ENCODE measurements at places on chromosomes 2 and 18.

DNA sequence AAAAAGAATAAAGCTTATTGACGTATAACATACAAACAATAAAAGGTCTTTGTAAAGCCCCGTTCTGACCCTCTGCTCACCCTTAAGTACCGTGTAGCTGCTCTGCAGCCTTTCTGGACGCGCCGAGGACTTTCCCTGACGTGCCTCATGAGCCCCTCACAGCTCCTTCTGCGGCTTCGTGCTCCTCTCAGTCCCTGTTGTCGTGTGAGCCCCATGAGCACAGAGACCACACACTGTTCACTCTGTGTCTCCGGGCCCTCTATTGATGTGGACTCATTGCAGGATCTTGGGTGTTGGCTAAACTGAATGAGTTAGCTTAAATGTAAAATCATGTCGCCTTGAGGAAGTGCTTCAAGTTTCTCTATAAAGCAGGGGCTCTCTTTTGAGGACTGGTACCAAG is 43.6 kb upstream of the INHBB start:
- DNase-seq, result no peak
- H3K27ac ChIP-seq, result no peak overlapping the region
- no peaks in the 10 kb centered on the region for H3K27me3 ChIP-seq
- H3K4me3 ChIP-seq, result no peak overlapping the region
- peaks cover 2% of the 10 kb centered on the region for H3K36me3 ChIP-seq
- H3K4me1 ChIP-seq, result peaks cover 7% of the 10 kb centered on the region

GRCh38 chr18:34651586-34652369 is 58.3 kb upstream of the DTNA start:
- no peaks in the 10 kb centered on the region for H3K27me3 ChIP-seq
- no peak overlapping the region for H3K4me3 ChIP-seq
- H3K36me3 ChIP-seq, result no peaks in the 10 kb centered on the region
- DNase-seq, result no peak
- no peak overlapping the region for H3K27ac ChIP-seq

DNA sequence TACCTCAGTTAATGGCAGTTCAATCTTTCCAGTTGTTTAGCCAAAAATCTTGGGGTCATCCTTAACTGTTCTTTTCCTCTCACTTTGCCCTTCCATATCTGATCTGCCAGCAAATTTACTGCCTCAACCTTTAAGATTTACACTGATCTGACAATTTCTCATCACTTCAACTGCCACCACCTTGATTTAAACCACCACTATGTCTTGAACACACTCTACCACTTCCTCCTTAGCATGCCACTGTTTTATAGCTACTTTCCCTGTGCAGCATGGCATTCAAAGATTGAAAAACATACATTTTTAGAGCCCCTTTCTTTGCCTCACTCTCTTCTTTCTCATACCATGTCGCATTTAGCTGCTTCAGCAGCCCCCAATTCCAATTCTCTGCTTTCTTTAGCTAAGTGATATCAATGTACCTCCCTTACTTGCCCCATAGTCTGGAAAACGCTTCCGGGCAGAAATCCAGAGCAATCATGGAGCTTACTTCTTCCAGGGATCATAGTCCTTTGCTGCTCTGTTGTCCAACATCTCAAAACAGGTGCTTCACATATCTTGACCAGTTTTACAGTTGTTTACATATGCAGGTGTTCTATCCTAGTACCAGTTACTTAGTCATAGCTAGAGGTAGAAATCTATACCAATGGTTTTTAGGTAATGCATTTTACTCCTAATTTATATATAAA is 10.9 kb downstream of the PGAP1 start:
- DNase-seq, result no peak
- H3K27ac ChIP-seq, result no peak overlapping the region
- no peaks in the 10 kb centered on the region for H3K36me3 ChIP-seq
- H3K4me3 ChIP-seq, result no peak overlapping the region
- H3K4me1 ChIP-seq, result peaks cover 12% of the 10 kb centered on the region

GRCh38 chr2:20568501-20569463 is 82.1 kb downstream of the HS1BP3 start:
- H3K27ac ChIP-seq, result no peak overlapping the region
- no peak overlapping the region for H3K4me3 ChIP-seq
- DNase-seq, result no peak
- no peaks in the 10 kb centered on the region for H3K36me3 ChIP-seq

DNA sequence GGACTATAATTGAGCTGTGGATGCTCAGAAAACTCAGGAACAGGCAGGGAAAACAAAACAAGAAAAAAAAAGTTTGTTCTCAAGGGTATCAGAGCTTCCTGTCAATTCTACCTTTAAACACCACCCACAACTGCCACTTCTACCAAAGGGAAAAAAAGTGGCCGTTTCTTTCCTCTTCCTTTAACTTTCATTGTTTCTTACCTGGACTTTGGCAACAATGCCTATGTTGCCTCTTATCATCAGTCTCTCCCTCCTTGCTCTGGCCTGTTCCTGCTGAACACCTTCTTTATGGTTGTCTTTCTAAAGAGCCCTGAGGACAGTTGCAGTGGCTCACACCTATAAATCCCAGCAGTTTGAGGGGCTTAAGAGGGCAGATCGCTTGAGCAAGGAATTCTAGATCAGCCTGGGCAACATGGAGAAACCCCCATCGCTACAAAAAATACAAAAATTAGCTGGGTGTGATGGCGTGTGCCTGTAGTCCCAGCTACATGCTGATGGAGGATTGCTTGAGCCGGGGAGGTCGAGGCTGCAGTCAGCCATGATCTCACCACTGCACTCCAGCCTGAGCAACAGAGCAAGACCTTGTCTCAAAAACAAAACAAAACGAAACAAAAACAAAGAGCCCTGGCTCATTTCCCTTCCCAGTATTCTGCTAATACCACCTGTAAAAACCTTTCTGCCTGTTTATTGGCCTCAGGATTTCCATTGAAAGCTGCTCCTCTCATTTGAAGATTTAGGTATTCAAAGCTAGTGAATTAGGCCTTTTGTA is 18.0 kb upstream of the NR4A2 start:
- H3K27ac ChIP-seq, result no peak overlapping the region
- H3K36me3 ChIP-seq, result no peaks in the 10 kb centered on the region
- H3K4me1 ChIP-seq, result no peaks in the 10 kb centered on the region

- no peaks in the 10 kb centered on the region for H3K27me3 ChIP-seq
- no peaks in the 10 kb centered on the region for H3K36me3 ChIP-seq
- DNase-seq, result no peak
- H3K4me1 ChIP-seq, result no peaks in the 10 kb centered on the region
- H3K4me3 ChIP-seq, result no peak overlapping the region
These were observed 28.3 kb downstream of the MCFD2 start for GRCh38 chr2:46887028-46887885.

- no peak for DNase-seq
- H3K4me3 ChIP-seq, result no peak overlapping the region
These were observed 115.1 kb upstream of the FAM136A start for GRCh38 chr2:70417011-70417410.

GRCh38 chr2:174617120-174617519 is 19.5 kb upstream of the WIPF1 start:
- no peaks in the 10 kb centered on the region for H3K27me3 ChIP-seq
- peaks cover 40% of the 10 kb centered on the region for H3K36me3 ChIP-seq
- peaks cover 67% of the 10 kb centered on the region for H3K4me1 ChIP-seq
- H3K27ac ChIP-seq, result peak overlapping the region; percentile 47
- no peak for DNase-seq
- no peak overlapping the region for H3K4me3 ChIP-seq

GRCh38 chr2:139946690-139947089 is 1166.5 kb upstream of the NXPH2 start:
- DNase-seq, result no peak
- no peak overlapping the region for H3K4me3 ChIP-seq
- H3K27me3 ChIP-seq, result no peaks in the 10 kb centered on the region
- H3K27ac ChIP-seq, result no peak overlapping the region

DNA sequence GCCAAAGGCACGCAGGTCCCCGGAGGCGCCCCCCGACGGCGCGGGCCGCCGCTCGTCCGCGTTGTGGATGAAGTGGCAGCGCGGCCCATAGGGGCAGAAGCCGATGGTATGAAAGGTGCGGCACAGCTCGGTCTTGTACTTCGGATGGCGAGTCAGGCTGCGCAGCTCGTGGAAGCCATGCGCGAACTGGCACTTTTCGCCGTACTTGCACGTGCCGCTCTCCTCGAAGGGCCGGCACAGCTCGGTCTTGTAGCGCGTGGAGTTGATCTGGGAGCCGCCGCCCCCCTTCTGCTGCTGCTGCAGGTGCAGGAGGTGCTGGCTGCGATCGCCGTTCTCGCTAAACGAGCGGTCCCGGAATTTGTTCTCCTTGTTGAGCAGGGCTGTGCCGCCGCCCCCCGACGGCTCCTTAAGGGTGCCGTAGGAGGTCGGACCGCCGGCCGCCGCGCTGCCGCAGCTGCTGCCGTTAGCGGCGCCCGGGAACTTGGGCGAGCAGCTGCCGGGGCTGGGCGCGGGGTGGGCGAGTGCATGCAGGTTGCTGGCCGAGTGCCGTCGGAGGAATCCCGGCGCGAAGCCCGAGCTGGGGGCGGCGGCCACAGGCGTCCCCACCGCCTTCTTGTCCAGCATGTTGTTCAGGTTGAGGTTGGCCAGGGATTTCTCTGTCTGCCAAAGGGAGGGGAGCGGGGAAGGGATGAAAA is 1.2 kb downstream of the ZFP36L2 start:
- H3K36me3 ChIP-seq, result no peaks in the 10 kb centered on the region
- peaks cover 57% of the 10 kb centered on the region for H3K4me1 ChIP-seq
- no peaks in the 10 kb centered on the region for H3K27me3 ChIP-seq
- peak overlapping the region; percentile 82 for H3K4me3 ChIP-seq
- H3K27ac ChIP-seq, result peak overlapping the region; percentile 93

GRCh38 chr2:238963971-238964328 is 116.1 kb downstream of the TWIST2 start:
- H3K36me3 ChIP-seq, result no peaks in the 10 kb centered on the region
- DNase-seq, result no peak
- no peaks in the 10 kb centered on the region for H3K4me1 ChIP-seq
- no peak overlapping the region for H3K4me3 ChIP-seq
- H3K27ac ChIP-seq, result no peak overlapping the region

GRCh38 chr2:217270485-217271121 is 410.7 kb upstream of the TNP1 start:
- no peaks in the 10 kb centered on the region for H3K36me3 ChIP-seq
- no peaks in the 10 kb centered on the region for H3K27me3 ChIP-seq
- no peaks in the 10 kb centered on the region for H3K4me1 ChIP-seq
- no peak for DNase-seq
- no peak overlapping the region for H3K27ac ChIP-seq
- no peak overlapping the region for H3K4me3 ChIP-seq

DNA sequence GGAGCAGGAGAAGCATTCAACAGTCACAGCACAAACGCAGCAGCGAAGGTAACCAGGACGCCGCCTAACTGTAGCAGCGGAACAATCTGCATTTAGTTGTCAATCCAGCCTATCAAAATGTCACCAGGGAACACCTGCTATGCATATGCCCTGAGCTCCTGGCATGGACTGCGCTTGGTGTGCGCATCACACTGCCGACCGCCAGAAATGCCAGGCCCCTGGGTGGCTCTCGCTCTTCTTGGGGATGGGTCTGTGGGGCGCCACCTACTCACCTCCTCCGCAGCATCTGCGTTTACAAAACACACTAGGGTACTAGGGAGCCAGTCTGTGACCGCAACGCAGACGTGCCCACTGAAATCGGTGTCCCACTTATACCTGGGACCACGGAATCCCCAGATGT is 31.7 kb downstream of the ZNF516 start:
- no peak overlapping the region for H3K27ac ChIP-seq
- no peaks in the 10 kb centered on the region for H3K36me3 ChIP-seq
- no peaks in the 10 kb centered on the region for H3K27me3 ChIP-seq
- H3K4me1 ChIP-seq, result peaks cover 12% of the 10 kb centered on the region
- DNase-seq, result no peak

DNA sequence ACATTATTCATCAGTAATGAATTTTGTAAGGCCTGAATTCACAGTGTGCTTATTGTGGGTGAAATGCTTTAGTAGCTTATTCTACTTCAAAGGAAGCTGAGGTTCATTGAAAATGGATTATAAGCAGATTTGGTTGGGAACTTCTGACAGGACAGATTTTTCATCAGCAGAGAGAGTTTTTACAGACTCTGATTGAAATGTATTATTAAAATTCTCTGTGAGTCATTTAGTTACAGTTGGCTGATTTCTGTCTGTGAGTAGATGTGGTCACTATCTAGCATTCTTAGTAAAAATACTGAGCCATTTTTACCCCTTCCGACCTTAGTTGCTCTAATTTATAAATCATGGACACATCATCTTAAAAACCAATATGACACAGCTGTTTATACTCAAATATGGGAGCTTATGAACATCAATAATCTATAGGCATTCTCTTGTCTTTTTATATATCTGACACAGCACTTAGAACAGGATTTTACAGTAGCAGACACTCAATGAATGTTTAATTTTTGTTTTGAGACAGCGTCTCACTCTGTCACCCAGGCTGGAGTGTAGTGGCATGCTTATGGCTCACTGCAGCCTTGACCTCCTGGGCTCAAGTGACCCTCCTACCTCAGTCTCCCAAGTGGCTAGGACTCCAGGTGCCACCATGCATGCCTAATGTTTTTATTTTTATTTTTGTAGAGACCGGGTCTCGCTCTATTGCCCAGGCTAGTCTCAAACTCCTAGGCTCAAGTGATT is 239.6 kb downstream of the BABAM2 start:
- DNase-seq, result no peak
- no peaks in the 10 kb centered on the region for H3K27me3 ChIP-seq
- H3K4me1 ChIP-seq, result no peaks in the 10 kb centered on the region
- H3K27ac ChIP-seq, result no peak overlapping the region

- no peak for DNase-seq
- H3K27me3 ChIP-seq, result no peaks in the 10 kb centered on the region
- H3K4me3 ChIP-seq, result no peak overlapping the region
- no peaks in the 10 kb centered on the region for H3K4me1 ChIP-seq
- H3K27ac ChIP-seq, result no peak overlapping the region
- no peaks in the 10 kb centered on the region for H3K36me3 ChIP-seq
These were observed 353.9 kb upstream of the SPHKAP start for GRCh38 chr2:228535396-228535795.

GRCh38 chr2:45885171-45885621 is 233.7 kb downstream of the PRKCE start:
- peak overlapping the region; percentile 55 for H3K27ac ChIP-seq
- DNase-seq, result no peak
- peaks cover 12% of the 10 kb centered on the region for H3K36me3 ChIP-seq
- no peaks in the 10 kb centered on the region for H3K27me3 ChIP-seq

GRCh38 chr2:229033816-229034215 is 237.3 kb downstream of the PID1 start:
- no peaks in the 10 kb centered on the region for H3K36me3 ChIP-seq
- no peaks in the 10 kb centered on the region for H3K27me3 ChIP-seq
- H3K4me1 ChIP-seq, result no peaks in the 10 kb centered on the region
- no peak overlapping the region for H3K27ac ChIP-seq

All from B cell (primary cell).